ENCODE measurements at places on chromosomes 13 and 19.

GRCh38 chr19:1105873-1106840, 2.4 kb downstream of the GPX4 start:
- DNase-seq, result no peak

DNA sequence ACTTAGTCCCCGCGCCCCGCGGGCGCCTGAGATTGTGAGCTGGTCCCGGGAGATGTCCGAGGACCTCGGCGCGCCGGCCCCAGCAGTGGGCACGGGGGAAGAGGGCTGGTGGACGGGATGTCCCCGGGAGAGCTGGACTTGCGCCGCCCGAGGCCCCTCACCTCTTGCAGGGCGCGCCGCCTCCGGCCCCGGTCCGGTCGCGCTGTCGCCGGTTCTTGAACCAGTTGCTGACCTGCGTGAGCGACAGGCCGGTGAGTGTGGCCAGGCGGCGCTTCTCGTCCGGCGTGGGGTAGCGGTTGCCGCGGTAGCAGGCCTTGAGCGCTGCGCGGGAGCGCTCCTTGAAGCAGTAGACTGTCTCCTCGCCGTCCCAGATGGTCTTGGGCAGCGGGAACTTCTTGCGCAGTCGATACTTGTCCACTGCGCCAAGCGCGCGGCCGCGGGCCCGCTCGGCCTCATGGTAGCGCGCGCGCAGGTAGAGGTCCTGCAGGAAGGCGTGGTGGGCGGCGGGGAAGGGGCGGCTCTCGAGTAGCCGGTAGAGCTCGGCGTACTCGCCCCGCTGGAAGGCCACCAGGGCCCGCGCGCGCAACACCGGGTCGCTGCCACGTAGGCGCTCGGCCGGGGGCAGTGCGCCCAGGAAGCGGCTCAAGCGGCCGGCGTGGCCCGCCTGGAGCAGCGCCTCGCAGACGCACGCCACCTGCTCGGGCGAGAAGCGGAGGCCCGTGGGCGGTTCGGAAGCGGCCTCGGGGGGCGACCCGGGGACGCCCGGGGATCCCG, 984 bp downstream of the SIX5 start:
- DNase-seq, result no peak

- DNase-seq, result no peak
Observed at GRCh38 chr13:42484386-42484785, 89.6 kb upstream of the TNFSF11 start.

- DNase-seq, result no peak
Observed at GRCh38 chr19:39410017-39410830, 2.2 kb upstream of the PLEKHG2 start.

GRCh38 chr19:44303976-44304568, 753 bp downstream of the ZNF235 start:
- DNase-seq, result no peak

- no peak for DNase-seq
Observed at GRCh38 chr13:52374873-52375411, 31.0 kb downstream of the THSD1 start.

- no peak for DNase-seq
Observed at GRCh38 chr13:49346460-49346859, 97.4 kb downstream of the CAB39L start.

- no peak for DNase-seq
Observed at GRCh38 chr19:15104411-15104810, 2.8 kb upstream of the SYDE1 start.

- DNase-seq, result no peak
Observed at GRCh38 chr19:37128821-37129177, 43.7 kb downstream of the ZNF585A start.

DNA sequence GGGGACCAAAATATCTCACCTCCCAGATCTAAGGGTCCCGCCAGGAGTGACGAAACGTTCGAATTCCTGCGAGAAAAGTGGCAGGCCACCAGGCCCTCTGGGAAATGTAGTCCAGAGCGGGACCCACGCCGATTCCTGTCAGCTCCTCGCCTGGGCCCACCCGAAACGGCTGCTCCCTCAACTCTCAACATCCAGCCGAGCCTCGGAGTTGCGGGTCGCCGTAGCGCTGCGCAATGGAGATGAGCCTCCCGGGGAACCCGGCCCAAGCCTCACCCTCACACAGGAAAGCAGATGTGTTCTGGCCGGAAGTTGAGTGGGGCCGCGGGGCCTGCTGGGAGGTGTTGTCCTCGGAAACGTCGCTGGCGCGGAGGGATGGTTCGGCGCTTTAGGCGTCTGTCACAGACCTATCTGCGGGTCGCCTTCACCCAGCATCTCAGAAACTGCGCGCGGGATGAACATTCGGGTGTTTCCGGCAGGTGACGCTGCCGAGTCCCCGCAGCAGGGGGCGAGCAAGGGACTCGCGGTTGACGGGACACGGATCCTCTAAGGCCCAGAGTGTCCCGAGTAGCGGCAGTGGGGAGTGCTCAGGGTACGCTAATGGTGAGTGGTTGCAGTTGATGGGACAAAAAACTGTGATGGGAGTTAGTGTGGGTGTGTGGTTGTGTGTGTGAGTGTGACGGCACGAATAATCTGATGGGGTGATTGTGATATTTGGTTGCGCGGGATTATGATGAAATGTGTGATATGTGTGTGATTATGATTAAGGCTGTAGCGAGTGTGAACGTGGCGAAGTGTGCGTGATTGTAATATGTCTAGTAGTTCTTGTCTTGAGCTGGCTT, at the start of the genes ZNF568 and ZNF829:
Gene ZNF568 (plus strand): TSS at position 341 of the 839 bp plus-strand sequence. CDS start 6,439 bp downstream, outside the sequence.
Gene ZNF829 (minus strand): TSS at position 300 of the 839 bp plus-strand sequence. CDS start 1,124 bp downstream, outside the sequence.
- peak; percentile 94 for DNase-seq

DNA sequence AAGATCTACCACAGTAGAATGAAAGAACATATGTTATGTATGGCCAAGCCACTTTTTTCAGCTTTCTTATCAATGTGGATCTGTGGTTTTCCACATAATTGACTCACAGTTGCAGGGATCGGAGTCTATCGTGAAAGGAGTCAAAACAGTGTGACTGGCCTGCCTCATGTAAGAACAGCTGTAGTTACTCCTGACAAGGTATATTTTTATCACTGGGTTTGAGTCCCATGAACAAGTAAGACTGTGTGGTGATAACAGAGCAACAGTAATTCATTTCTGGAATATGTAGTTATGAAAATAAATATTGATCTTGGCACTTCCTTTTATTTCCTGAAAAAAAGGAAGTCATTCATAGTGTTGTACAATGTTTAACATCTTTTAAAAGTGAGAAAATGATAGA, 416.6 kb downstream of the KLF12 start:
- no peak for DNase-seq

DNA sequence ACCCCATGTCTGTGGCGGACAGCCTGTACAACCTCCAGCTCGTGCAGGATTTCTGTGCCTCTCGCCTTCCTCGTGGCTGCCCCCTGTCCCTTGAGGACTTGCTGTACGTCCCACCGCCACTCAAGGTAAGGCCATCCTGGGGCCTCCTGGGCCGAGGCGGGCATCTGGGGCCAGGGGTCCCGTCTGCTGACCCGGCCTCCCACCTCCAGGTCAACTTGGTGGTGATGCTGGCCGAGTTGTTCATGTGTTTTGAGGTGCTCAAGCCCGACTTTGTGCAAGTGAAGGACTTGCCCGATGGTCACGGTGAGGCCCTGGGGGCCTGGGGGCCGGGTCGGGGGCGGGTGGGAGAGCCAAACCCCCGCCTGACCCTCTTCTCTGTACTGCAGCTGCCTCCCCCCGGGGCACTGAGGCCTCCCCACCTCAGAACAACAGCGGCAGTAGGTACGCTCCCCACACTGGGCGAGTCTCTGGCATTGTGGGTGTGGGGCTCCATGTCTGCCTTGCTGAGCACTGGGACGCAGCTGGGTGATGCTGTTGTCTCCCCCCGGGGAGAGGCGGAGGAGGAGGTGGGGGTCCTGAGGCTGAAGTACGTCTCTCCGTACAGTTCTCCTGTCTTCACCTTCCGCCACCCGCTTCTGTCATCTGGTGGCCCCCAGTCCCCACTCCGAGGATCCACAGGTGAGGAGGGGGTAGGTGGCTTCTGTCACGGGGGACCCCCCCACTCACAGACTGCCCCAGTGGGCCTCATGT, 15.0 kb downstream of the CAMSAP3 start:
- no peak for DNase-seq

DNA sequence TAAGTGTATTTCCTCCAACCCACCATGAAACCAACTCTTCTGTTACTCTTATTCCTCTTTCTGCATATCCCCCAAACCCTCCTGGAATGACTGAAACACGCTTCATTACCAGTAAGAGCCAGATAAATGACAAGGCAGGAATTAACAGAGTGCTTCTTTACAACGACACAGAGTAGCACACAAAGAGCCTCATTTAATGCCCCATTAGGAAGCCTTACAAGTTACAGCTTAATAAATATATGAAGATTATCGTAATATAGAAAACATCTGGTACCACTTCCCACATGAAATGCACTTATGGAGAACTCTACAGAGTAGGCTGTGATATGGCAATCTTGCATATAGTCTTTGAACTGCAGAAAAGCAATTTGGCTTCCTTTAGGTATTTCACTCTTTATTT, 116.8 kb downstream of the ENOX1 start:
- DNase-seq, result no peak

- no peak for DNase-seq
Observed at GRCh38 chr13:77372275-77372674, 45.4 kb upstream of the MYCBP2 start.

GRCh38 chr13:90552702-90553101, 794.8 kb upstream of the MIR17HG start:
- DNase-seq, result no peak

GRCh38 chr19:54462655-54463530, 685 bp downstream of the LENG9 start:
- peak; percentile 44 for DNase-seq

- no peak for DNase-seq
Observed at GRCh38 chr13:23794267-23795161, 94.7 kb downstream of the MIPEP start.

All from dorsolateral prefrontal cortex (tissue), 122 donors.